ENCODE measurements at places on chromosomes 2 and 18.

GRCh38 chr2:179302764-179303571, 38.3 kb upstream of the SESTD1 start:
- no peak for DNase-seq

- peak; percentile 28 for DNase-seq
Observed at GRCh38 chr2:186780701-186781316, 68.2 kb downstream of the ZSWIM2 start.

- DNase-seq, result peak; percentile 47
Observed at GRCh38 chr2:181072486-181073235, 92.3 kb downstream of the UBE2E3 start.

- no peak for DNase-seq
Observed at GRCh38 chr18:79102886-79103285, 33.7 kb downstream of the ATP9B start.

GRCh38 chr2:238878051-238878735, 30.3 kb downstream of the TWIST2 start:
- no peak for DNase-seq

DNA sequence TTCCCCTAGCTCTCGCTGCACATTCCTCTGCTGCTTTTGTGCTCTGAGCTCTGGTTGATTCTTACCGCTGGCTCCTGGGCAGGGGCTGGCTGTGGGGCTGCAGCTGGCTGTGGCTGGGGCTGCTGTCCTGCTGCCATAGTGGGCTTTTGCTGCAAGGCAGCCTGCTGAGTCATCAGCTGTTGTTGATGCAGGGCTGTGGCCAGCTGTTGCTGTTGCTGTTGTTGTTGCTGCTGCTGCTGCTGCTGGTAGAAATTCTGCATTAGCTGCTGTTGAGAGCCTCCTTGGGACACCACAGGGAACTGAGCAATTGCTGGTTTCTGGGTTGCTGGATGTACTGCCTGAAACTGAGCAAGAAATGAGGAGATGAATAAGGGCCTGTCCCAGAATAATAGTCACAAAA, 77.2 kb upstream of the NFU1 start:
- DNase-seq, result no peak

- no peak for DNase-seq
Observed at GRCh38 chr2:215664847-215665525, 229.1 kb upstream of the FN1 start.

DNA sequence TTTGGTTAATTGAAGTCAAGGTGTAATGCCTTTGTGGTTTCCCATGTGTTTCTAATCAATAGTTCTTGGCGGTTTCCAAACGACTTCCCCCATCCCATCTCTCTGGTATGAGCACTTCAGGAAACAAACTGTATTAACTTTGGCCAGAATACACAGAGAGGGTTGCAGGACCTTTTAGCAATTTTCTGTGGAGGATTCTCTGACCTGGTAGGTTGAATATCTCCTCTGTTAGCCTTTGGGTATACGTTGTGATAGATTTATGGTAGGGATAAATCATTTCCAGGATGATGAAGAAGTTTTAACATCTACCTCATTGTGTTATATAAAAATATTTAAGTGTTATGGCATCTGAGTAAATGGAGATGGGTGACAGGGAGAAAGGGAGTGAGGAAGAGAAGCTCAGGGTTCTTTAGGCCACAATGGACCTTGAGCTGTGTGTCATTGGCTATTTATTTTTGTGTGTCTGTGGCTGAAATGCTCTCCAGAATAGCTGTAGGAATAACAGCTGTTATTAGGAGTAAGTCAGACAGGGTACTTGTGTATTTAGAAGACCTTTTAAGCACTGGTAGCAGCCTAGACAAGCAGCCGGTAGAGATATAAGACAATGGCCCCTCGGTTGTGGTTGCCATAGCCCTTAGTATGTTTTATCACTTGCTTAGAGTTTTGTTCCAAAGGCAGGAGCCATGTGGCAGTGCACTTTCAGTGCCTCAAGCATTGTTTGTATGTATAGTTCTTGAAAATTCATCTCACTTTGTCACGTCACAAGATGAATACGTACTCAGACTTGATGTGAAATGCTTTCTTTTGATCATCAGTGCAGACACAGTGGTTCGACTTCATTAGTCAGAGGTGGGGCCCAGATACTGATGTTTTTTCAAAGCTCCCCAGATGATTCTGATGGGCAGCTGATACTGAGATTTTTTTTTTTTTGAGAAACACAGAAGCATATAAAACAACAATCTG, 91.1 kb downstream of the FMNL2 start:
- no peak for DNase-seq

GRCh38 chr2:74448771-74449170, 6.1 kb upstream of the INO80B start:
- DNase-seq, result no peak

GRCh38 chr2:62589691-62590356, 83.8 kb upstream of the TMEM17 start:
- DNase-seq, result no peak

DNA sequence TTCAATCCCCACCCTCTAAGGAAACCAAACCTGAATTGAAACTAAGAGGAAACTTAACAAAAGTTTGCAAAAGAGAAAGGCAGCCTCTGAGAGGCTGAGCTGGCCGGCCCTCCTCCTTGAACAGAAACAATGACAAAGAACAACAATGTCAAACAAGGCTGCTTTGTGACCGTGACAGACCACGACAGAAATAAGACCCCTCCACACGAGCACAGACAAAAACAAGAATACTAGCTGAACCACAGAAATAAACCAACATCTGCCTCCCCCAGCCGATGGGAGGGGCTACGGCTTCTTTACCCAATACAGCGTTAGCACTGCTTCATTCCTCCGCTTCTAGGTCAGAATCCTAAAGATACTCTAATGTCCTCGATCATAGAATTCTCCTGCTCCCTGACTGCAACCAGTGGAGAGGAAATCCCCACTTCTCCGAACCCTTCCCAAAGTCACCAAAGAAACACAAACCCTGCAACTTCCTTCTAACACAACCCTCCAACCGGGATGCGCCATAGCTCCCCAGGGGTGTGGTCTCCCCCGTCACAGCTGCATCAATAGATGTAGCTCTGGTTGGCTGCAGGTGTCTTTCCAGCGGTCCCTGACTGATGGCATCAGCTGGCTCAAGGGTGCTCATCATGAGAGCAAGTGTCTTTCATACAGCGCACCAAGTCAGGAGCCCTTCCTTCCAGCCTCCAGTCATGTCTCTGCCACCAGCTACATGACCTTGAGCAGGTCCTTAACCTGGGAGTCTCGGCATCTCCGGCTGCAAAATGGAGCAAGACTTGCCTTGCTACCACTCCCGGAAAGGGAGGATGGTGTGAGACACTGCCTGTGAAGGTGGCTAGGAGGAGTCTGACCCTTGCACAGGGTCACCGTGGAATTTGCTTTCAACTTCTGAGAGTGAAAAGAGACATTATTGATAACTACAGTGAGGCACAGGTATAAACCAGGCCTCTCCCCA, 198.6 kb downstream of the HAUS1 start:
- no peak for DNase-seq

GRCh38 chr2:3447789-3448317, 68.4 kb downstream of the TRAPPC12 start:
- DNase-seq, result no peak

GRCh38 chr2:19971691-19972090, 18.2 kb downstream of the WDR35 start:
- no peak for DNase-seq
